ENCODE measurements at places on chromosomes 1 and 21.

GRCh38 chr1:90725657-90726424 is 8.7 kb upstream of the BARHL2 start:
- DNase-seq = no peak

DNA sequence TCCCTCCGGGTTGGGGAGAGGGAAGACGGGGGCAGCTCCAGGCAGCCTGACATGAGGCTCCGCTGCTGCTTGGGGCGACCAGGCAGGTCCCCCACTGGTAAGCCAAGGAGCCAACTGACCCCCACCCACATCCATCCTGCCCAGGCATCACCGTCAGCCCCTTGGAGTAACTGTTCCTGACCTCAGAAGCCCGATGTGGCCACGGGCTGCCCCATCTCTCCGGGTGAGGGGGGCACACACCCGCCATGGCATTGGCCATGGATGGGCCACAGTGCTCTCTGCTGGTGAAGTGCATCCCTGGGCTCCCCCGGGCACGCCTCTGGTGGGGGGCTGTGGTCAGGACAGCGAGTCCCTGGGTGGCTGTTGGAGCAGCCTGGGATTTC is 100.0 kb downstream of the CRYAA start:
- no peak for DNase-seq

- no peak for DNase-seq
Observed at GRCh38 chr21:45670731-45671130, 27.2 kb downstream of the PCBP3 start.

DNA sequence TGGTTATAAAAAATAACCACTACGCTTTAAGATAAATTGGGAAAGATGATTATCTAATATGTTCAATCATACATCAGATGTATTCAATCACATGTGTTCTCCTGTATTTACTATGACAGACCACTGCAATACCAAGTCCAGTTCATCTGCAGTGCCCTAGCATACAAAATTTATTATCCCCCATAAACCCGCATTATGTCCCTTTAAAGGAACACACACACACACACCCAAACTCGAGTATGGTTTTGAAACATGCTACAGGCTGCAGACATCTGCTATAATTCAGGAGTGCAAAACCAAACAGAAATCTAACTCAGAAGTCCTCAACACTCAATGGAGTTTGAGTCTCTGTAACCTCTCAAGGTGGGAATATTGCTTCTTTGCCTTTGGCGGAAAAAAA is 14.9 kb downstream of the ODF2L start:
- no peak for DNase-seq
